ENCODE measurements at places on chromosomes 11 and 22. TPM values are rescaled to one million over a fixed set of nuclear protein-coding genes. Genes with fewer than 3 reads are reported as not detected.
A peak's percentile ranks its signal among the peaks of the same experiment; 100 is the strongest.

GRCh38 chr11:2265396-2265795 is 5.0 kb downstream of the ASCL2 start:
- no peak for DNase-seq

GRCh38 chr11:94139416-94139815 is 10.8 kb downstream of the PANX1 start:
- no peak for DNase-seq

GRCh38 chr22:32413719-32414118 is 1.7 kb upstream of the RTCB start:
- DNase-seq: peak; percentile 6

DNA sequence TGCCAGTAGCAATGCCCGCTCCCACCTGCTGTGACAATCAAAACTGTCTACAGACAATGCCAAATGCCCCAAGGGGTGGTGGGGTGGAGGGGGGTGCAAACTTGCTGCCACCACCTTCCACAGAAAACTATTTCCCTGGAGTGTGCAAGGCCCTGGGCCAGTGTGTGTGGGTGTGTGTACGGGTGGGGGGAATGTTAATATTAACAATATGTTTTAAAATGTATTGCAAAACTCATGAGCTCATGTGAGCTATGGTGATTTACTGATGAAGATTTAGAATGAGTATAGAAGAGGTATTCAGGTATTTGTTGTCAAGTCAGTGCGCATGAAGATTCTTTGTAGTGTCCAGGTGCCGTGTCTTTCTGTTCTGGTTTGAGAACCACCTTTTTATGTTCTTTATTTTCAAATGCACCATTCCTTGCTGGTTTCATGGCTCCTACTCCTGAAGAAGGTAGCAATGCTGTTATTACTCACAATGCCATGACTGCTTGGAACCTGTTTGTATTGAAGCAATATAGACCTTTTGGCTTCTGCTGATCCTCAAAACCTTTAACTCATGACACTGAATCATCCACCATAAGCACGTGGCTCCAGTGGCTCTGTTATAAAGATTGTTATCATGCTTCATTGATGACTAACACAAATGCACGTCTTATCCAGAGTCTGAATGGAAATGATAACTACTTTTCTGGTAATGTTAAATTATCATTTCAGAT is 29.9 kb upstream of the AQP11 start:
- peak; percentile 49 for DNase-seq

GRCh38 chr11:130166457-130166784 is 6.8 kb downstream of the ST14 start:
- peak; percentile 86 for DNase-seq

DNA sequence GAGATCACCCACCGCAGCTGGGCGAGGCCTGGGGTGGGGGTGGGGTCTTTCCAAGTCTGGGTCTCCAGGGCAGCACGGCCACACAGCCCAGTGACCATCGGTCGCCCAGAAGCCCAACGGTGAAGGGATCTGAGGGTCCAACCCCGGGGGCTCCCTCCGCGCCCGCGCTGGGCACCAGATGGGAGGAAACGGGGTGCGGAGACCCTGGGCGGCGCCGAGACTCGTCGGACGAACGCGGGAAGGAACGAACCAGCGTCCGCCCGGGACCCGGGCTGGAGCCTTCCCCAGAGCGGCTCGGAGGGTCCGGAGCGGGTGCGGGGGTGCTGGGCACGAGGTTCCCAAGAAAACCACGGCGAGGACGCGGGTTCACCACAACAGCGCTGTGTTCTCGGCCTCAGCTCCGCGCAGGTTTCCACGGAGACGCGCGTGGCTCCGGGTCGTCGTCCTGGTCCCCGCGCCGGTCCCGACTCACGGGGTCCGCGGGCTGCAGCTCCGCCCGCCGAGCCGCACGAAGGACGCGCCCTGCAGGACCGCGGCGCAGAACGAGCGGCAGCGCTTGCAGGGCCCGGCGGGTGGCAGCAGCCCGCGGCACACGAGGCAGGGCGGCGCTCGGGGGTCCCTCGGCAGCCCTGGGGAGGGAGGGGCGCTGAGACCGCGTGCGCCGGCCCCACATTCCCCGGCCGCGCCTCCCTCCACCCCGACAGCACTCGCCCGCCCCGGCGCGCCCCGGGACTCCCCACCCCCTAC is 2.3 kb upstream of the IL17REL start:
- no peak for DNase-seq

DNA sequence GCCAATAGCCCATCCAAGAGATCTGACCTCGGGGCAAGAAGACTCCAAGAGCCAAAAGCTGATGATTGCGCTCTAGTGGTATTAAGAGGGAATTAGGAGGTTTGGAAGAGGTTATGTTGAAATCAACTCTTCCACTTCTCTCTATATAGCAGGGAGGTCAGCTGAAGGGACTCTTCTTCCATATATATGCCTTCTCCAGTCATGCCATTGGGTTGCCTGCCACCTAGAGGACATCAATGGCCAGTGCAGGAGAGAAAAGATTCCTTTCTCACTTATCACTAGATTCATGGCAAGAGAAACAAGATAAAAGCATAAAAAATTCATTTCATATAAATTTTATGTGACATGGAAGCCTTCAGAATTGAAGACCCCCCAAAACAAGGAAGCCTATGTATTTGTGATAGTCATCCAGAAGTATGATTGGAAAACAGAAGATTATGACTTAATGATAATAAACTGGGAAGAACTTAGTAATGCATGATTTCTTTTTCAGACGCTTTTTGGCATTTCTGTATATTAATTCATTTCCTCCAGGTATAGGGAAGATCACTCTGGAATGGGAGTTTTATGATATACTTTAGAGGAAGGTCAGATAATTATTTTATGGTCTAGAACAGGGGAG is 435.1 kb upstream of the DDI1 start:
- DNase-seq: peak; percentile 48

DNA sequence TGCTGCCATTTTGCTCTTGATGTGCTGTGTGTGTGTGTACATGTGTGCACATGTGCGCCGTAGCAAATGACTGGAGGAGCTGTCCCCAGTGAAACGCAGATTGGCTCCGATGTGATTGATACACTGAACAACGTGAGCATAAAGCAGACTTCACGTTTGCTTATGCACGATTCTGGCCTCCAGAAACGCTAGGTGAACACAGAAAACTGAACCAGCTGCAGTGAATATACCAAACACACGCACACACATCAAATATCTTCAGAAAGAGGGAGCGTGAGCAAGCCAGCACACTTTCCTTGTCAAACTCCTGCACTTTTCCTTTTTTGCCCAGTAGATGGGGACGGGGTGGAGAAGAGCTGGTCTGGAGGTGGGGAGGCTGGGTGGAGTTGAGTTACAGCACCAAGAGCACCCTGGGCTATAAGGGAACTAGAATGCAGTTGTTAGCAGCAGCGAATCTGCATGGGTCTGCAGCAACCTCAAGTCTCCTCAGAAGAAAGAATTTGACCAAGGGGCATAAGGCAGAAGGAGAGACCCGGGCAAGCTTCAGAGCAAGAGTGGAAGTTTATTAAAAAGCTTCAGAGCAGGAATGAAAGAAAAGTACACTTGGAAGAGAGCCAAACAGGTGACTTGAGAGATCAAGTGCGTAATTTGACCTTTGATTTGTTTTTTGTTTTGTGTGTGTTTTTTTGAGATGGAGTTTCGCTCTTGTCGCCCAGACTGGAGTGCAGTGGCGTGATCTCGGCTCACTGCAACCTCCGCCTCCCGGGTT is 77.8 kb upstream of the CADM1 start:
- DNase-seq: no peak

DNA sequence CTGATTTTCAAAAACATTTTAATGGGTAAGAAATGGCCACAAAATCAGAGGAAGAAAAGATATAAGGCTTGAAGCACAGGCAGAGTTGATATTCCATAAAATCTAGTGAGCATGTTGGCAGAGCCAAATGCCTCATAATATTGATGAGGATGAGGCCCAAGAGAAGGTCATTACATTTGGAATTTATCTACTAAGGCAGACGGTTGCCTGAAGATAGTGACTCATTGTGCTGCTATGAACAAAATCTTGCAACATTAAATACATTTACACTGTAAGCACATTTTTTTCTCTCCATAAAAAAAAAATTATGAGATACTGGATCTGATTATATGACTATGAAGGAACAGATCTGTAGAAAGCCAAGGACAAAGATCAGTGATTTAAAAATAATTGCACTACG is 881.4 kb upstream of the CHORDC1 start:
- peak; percentile 29 for DNase-seq

- DNase-seq: no peak
These were observed 541.4 kb downstream of the MN1 start for GRCh38 chr22:27260087-27260698.

ANO3 gene
- 0.02 TPM for polyA plus RNA-seq

DNA sequence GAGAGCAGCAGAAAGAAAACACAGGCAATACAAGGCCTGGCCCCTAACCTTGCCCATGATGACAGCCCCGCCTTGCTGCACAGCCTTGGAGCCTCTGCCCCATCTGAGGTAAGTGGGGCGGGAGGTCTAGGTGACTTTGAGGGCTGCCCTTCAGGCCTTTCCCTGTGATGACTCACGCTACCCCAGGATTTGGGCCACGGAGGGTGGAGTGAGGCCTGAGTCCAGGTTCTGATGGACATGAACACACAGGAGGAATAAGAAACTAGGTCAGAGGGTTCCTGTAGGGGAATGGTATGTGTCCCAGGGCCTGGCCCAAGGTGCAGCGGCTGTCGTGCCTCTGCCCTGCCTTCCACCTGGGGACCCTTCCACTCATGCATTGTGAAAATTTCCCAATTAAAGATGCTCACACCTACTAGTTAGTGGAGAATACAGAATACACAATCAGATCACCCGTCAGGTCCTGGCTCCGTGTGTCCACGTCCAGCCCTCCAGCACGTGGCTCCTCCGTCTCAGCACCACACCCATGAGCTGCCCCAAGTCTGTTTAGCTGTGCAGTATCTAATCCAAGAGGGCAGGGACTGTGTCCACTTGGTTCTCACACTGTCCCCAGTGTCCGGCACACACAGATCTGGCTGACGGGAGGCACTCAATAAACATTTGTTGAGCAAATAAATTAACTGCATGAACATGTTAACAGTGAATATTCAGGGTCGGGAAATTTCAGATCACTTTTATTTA is 111.0 kb downstream of the CHST1 start:
- DNase-seq: no peak

GGT5 gene
- polyA plus RNA-seq: 4.4 TPM

NLRP14 gene
- 0.06 TPM for polyA plus RNA-seq

MYO18B gene
- not detected for polyA plus RNA-seq

DNA sequence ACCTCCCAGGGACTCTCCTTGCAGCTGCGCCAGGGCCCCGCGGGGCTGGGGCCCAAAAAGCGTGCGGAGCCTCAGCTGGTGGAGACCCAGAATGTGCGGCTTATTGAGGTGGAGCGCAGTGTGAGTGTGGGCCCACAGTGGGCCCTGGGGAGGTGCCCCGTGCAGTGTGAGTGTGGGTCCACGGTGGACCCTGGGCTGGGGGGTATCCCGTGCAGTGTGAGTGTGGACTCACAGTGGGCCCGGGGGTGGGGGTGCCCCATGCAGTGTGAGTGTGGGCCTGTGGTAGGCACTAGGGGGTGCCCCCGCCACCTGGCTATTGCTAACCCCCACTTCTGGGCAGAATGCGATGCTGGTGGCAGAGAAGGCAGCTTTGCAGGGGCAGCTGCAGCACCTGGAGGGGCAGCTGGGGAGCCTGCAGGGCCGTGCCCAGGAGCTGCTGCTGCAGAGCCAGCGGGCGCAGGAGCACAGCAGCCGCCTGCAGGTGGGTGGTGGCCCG is 7.8 kb upstream of the RPS6KA4 start:
- no peak for DNase-seq

GRCh38 chr11:115326526-115326925 is 177.7 kb downstream of the CADM1 start:
- no peak for DNase-seq

H19 gene
- polyA plus RNA-seq: 0.10 TPM

RAG1 gene
- 0.33 TPM for polyA plus RNA-seq

GRCh38 chr11:20443596-20443995 is 56.1 kb downstream of the PRMT3 start:
- DNase-seq: no peak

GRCh38 chr11:446891-447290 is 3.2 kb upstream of the PTDSS2 start:
- DNase-seq: no peak

GRCh38 chr22:48258064-48258701 is 1495.7 kb downstream of the TBC1D22A start:
- no peak for DNase-seq

DNA sequence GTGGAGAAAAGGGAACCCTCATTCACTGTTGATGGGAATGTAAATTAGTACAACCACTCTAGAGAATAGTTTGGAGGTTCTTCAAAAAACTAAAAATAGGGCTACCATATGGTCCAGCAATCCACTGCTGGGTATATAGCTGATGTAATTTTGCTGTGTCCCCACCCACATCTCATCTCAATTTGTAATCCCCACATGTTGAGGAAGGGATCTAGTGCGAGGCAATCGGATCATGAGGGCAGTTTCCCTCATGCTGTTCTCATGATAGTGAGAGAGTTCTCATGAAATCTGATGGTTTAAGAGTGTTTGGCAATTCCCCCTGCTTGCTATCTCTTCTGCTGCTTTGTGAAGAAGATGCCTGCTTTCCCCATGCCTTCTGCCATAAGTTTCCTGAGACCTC is 17.1 kb upstream of the OR52M1 start:
- DNase-seq: no peak

DNA sequence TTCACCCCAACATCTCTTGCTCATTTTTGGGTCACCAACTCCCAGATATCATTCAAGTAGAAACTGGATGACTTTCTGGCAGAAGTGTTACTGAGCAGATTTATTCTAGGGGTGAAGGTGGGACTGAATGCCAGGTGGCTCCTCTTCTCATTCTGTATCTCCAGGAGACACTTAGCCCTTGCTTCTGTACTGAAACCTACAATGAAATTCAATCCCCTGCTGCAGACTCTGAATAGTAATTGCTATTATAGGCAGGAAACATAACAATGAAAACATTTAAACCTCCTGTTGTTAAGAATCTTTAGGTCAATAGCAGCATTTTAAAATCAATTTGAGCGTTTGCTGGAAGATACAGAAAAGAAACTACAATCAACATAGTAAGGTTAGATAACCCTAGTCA is 879.4 kb upstream of the TENM4 start:
- DNase-seq: no peak

SLC43A3 gene
- polyA plus RNA-seq: 24.4 TPM

- DNase-seq: no peak
These were observed 1932.2 kb upstream of the RAG2 start for GRCh38 chr11:38530226-38530625.

DNA sequence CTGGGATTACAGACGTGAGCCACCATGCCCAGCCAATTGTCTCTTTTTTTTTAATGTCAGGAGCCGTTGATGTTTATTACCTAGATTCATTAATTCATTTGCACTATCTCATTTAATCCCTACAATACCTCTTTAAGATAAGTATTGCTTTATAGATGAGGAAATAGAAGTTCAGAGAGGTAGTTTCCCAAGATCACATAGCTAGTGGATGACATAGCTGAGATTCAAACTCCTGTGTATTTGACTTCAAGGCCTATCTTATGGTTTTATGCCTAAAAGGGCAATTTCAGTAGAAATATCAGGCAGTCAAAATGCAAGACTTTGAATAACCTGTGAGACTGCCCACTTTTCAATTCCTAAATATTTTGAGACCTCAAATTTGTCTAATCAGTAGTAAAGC is 66.5 kb downstream of the PPME1 start:
- DNase-seq: no peak
